Activated CD4-positive, alpha-beta T cell treated with anti-CD3 and anti-CD28 coated beads, Interleukin-2, amount 10 ng/mL, durations not matched to agents 7 days and 5 days (primary cell): ENCODE measurements at places on chromosomes 4 and X. TPM values are rescaled to one million over a fixed set of nuclear protein-coding genes. Genes with fewer than 3 reads are reported as not detected.

- H3K36me3 ChIP-seq: no peaks in the 10 kb centered on the region
- no peak overlapping the region for H3K4me3 ChIP-seq
- H3K27me3 ChIP-seq: no peaks in the 10 kb centered on the region
- H3K27ac ChIP-seq: no peak overlapping the region
These were observed 58.2 kb upstream of the ZNF157 start for GRCh38 chrX:47311932-47312774.

APELA gene
- not detected for total RNA-seq

- H3K27me3 ChIP-seq: no peaks in the 10 kb centered on the region
- no peak overlapping the region for H3K4me3 ChIP-seq
These were observed 640.3 kb downstream of the TRIML1 start for GRCh38 chr4:188779581-188779980.

GRCh38 chr4:7693237-7693608 lies 246.4 kb downstream of the AFAP1 start:
- H3K27ac ChIP-seq: no peak overlapping the region
- H3K4me3 ChIP-seq: no peak overlapping the region
- no peak for DNase-seq
- H3K4me1 ChIP-seq: no peaks in the 10 kb centered on the region

ADH1C gene
- total RNA-seq: not detected

UGT8 gene
- total RNA-seq: 0.19 TPM

GRCh38 chr4:185833055-185833598 lies 21.1 kb upstream of the SORBS2 start:
- H3K27ac ChIP-seq: no peak overlapping the region
- DNase-seq: no peak
- H3K4me1 ChIP-seq: no peaks in the 10 kb centered on the region
- no peak overlapping the region for H3K4me3 ChIP-seq
- no peaks in the 10 kb centered on the region for H3K36me3 ChIP-seq
- H3K27me3 ChIP-seq: peaks cover 2% of the 10 kb centered on the region

FGD1 gene
- total RNA-seq: 0.06 TPM

DNA sequence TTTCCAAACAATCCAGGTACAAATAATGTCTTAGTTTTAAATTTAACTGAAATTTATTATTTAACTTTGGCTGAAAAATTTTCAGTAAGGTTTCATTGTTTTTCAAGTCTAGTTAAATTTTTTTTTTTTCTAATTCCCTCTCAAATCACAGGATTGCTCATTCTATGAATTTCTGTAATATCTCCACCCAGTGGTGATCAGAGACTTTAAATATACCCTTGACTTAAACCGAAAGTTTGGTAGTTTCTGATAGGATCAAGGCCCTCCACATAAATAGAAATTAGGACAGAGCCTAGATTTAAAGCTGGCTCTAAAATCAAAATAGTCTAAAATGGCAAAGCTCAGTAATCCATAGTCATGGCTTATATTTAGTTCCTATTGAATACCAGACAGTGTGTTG lies 175.4 kb downstream of the TBCK start:
- peaks cover 13% of the 10 kb centered on the region for H3K36me3 ChIP-seq
- H3K27me3 ChIP-seq: no peaks in the 10 kb centered on the region
- H3K27ac ChIP-seq: no peak overlapping the region
- DNase-seq: no peak

NOA1 gene
- 24.7 TPM for total RNA-seq

GRCh38 chr4:98653890-98654867 lies 4.2 kb downstream of the TSPAN5 start:
- H3K4me3 ChIP-seq: no peak overlapping the region
- DNase-seq: no peak

- peaks cover 4% of the 10 kb centered on the region for H3K27me3 ChIP-seq
- no peaks in the 10 kb centered on the region for H3K36me3 ChIP-seq
- DNase-seq: no peak
- H3K4me1 ChIP-seq: no peaks in the 10 kb centered on the region
- no peak overlapping the region for H3K27ac ChIP-seq
These were observed 11.2 kb downstream of the APELA start for GRCh38 chr4:164888096-164888715.

DNA sequence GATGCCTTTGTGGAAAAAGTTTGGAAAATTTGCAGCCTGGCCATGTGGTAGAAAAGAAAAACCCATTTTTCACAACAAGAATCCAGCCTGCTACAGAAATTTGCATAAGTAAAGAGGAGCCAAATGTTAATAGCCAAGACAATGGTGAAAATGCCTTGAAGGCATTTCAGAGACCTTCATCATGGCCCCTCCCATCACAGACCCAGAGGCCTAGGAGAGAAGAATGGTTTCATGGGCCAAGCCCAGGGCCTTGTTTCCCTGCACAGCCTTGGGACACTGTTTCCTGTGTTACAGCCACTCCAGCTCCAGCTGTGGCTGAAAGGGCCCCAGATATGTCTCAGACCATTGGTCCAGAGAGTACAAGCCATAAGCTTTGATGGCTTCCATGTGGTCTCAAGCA lies 101.4 kb upstream of the LINC00632 start:
- DNase-seq: no peak
- no peak overlapping the region for H3K4me3 ChIP-seq
- no peak overlapping the region for H3K27ac ChIP-seq
- no peaks in the 10 kb centered on the region for H3K36me3 ChIP-seq

DNA sequence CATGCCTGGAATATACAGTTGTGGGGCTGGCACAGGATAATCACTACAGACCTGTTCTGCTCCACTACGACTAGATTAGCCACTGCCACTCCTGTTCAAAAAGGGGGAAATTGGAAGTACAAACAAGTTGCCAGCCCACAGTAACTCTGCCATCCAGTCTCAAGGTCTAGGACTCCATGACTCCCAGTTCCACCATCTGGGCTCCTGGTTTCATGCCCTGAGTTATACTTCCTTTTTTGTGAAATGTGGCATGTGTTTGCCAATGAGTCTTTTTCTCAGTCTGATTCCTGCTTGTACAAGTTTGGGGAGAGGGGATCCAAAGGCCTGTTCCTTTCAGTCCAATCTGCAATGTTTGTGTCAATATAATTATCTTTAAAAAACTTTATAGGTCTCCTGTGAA lies 1.0 kb upstream of the BLOC1S4 start:
- H3K4me3 ChIP-seq: peak overlapping the region; percentile 0
- no peaks in the 10 kb centered on the region for H3K27me3 ChIP-seq
- H3K4me1 ChIP-seq: peaks cover 41% of the 10 kb centered on the region

- no peak for DNase-seq
- H3K36me3 ChIP-seq: no peaks in the 10 kb centered on the region
- H3K4me1 ChIP-seq: peaks cover 1% of the 10 kb centered on the region
- H3K4me3 ChIP-seq: no peak overlapping the region
- no peak overlapping the region for H3K27ac ChIP-seq
These were observed 293.0 kb upstream of the CLNK start for GRCh38 chr4:10977534-10977933.

- peak within 1 kb of the TSS; percentile 70 for H3K4me3 ChIP-seq
- peaks cover 65% of the 10 kb centered on the region for H3K27me3 ChIP-seq
- no peaks in the 10 kb centered on the region for H3K36me3 ChIP-seq
- DNase-seq: peak; percentile 54
- peaks cover 10% of the 10 kb centered on the region for H3K4me1 ChIP-seq
- no peak within 1 kb of the TSS for H3K27ac ChIP-seq
These were observed at the start of gene CLGN for GRCh38 chr4:140427106-140427918. Gene CLGN, minus strand, starts transcription at chr4:140427648. Its CDS starts 14,570 bp downstream, at chr4:140413078.

ADGRA3 gene
- total RNA-seq: 3.2 TPM

- peaks cover 2% of the 10 kb centered on the region for H3K4me1 ChIP-seq
- no peak for DNase-seq
- peaks cover 6% of the 10 kb centered on the region for H3K27me3 ChIP-seq
- H3K27ac ChIP-seq: no peak overlapping the region
- H3K36me3 ChIP-seq: no peaks in the 10 kb centered on the region
These were observed 17.5 kb upstream of the GYG2 start for GRCh38 chrX:2811271-2811670.

DNA sequence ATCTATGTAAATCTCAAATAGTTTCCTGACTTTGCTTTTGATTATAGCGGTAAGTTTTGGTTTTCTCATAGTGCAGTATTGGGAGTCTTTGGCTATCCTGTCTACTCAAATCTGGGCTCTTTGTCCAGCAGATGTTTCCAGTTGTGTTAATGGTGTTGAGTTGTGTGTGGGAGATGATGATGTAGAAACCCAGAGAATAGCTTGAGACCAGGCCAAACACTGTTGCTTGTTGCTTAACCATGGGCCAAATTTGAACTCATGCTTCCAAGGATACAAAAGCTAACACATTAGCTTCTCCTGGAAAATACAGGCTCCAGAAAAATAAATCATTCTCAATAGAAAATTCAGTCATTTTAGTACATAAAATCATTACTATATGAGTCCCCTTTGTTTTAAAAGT lies 82.6 kb upstream of the GYPA start:
- no peaks in the 10 kb centered on the region for H3K36me3 ChIP-seq
- no peak overlapping the region for H3K27ac ChIP-seq
- no peak overlapping the region for H3K4me3 ChIP-seq
- H3K4me1 ChIP-seq: no peaks in the 10 kb centered on the region
- no peaks in the 10 kb centered on the region for H3K27me3 ChIP-seq
- no peak for DNase-seq

FSTL5 gene
- not detected for total RNA-seq

GRCh38 chrX:66015152-66015831 lies 24.6 kb downstream of the VSIG4 start:
- peak; percentile 35 for DNase-seq
- peak overlapping the region; percentile 66 for H3K4me3 ChIP-seq
- H3K36me3 ChIP-seq: peaks cover 24% of the 10 kb centered on the region

GRCh38 chrX:14193547-14193946 lies 163.9 kb upstream of the GEMIN8 start:
- no peak for DNase-seq
- H3K27ac ChIP-seq: no peak overlapping the region
- no peak overlapping the region for H3K4me3 ChIP-seq
- no peaks in the 10 kb centered on the region for H3K36me3 ChIP-seq

DNA sequence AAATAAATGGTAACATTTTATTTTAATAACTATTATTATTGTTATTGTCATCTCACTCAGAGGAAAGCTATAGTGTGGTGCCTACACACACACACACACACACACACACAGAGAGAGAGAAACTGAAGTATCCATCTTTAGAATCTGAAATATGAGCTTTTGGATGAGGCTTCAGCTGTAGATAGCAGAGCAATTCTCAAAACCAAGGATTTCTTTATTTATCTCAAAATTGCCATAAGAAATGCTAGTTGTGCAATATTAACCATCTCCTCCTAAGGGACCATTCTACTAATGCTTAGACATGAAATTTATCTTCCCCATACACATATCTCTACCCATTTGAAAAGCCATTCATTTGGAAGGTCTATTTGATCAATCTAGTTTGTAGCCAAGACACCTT lies 50.1 kb upstream of the SGMS2 start:
- no peaks in the 10 kb centered on the region for H3K36me3 ChIP-seq
- no peak overlapping the region for H3K4me3 ChIP-seq
- peaks cover 7% of the 10 kb centered on the region for H3K27me3 ChIP-seq
- DNase-seq: no peak
- no peaks in the 10 kb centered on the region for H3K4me1 ChIP-seq

UFSP2 gene
- 17.9 TPM for total RNA-seq

- no peaks in the 10 kb centered on the region for H3K36me3 ChIP-seq
- H3K4me1 ChIP-seq: no peaks in the 10 kb centered on the region
- H3K4me3 ChIP-seq: no peak overlapping the region
- no peak for DNase-seq
These were observed 83.6 kb downstream of the PPP1R2C start for GRCh38 chrX:42694260-42694815.

DNA sequence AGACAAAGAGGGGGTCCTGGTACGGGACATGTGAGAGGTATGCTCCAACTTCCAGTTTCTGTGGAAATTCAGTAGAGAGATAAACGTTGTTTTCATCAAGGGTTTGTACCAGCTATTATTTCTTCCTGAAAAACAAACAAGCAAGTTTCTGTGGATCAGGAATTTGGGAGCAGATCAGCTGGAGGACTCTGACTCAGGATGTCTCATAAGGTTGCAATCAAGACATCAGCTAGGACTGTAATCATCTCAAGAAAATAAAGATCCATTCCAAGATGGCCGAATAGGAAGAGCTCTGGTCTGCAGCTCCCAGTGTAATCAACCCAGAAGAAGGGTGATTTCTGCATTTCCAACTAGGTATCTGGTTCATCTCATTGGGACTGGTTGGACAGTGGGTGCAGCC lies 23.5 kb upstream of the NFKB1 start:
- H3K4me1 ChIP-seq: peaks cover 5% of the 10 kb centered on the region
- H3K36me3 ChIP-seq: peaks cover 31% of the 10 kb centered on the region
- H3K27me3 ChIP-seq: peaks cover 4% of the 10 kb centered on the region

DNA sequence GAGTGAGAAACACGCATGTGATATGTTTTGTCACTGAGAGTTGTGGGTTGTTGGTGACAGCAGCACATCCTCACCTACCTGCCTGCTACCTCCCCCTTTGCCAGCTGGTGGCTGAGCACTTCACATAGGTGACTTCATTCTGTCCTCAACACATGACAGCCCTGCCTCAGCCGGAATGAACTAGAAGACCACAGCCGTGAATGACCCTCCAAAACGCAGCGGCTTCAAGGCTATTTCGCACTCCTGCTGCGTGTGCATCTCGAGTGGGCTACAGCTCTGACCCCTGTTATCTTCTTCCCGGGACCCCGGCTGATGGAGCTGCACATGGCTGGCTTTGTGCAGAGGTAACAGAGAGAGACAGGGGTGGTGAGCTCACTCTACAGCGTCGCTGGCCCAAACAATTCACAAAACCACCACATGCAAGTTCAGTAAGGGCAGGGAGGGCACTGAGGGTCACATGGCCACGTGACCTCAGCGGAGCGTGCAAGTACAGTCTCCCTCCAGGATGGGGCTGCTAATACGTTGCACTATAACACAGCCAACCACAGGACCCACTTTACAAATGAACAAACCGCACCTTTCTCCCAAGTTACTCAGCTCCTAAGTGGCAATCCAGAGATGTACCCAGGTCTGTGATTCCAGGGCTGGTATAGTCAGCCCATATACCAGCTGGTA lies 6.3 kb upstream of the PPP2R2C start:
- no peak overlapping the region for H3K4me3 ChIP-seq
- no peak overlapping the region for H3K27ac ChIP-seq
- peak; percentile 1 for DNase-seq
- H3K36me3 ChIP-seq: no peaks in the 10 kb centered on the region
- H3K4me1 ChIP-seq: no peaks in the 10 kb centered on the region

DNA sequence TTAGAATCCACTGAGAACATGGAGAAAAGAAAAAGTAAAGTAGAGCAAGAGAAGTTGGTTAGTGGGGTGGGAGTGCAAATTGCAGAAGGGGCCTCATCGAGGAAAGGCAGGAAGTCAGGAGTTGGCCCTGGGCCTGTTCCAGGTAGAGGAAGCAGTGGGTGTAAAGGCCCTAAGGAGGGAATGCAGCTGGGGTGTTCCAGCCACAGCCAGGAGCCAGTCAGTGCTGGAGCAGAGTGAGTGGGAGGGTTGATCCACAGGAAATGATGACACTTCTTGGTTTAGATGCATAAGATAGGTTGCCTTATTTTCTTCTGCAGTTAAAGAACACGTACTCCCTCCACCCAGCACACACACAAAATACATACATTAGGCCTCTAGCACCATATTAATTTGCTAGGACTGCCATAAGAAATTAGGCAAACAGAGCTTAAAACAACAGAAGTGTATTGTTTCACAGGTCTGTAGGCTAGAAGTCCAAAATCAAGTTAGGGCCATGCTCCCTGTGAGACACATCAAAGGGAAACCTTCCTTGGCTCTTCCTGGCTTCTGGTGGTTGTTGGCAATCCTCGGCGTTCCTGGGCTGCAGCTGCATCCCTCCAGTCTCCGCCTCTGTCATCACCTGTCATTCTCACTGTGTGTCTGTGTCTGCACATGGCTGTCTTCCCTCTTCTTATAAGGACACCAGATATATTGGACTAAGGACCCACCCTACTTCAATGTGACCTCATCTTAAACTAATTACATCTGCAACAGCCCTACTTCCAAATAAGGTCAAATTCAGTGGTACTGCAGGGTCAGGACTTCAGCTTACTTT lies 205.9 kb downstream of the AASDH start:
- H3K4me1 ChIP-seq: no peaks in the 10 kb centered on the region
- H3K27ac ChIP-seq: no peak overlapping the region
- no peak for DNase-seq
- H3K4me3 ChIP-seq: no peak overlapping the region
